ENCODE measurements at places on chromosomes 7 and 10. TPM values are rescaled to one million over a fixed set of nuclear protein-coding genes. Genes with fewer than 3 reads are reported as not detected.

Gene ARHGEF35
- total RNA-seq = 3.0 TPM

Gene FXYD4
- not detected for total RNA-seq

Gene TEX36
- total RNA-seq = not detected

Gene PRKG1
- total RNA-seq = 48.3 TPM

Gene SOSTDC1
- not detected for total RNA-seq

Gene TCF7L2
- total RNA-seq = 2.6 TPM

Gene MLXIPL
- not detected for total RNA-seq

Gene ZCWPW1
- 2.6 TPM for total RNA-seq

Gene ZNF488
- total RNA-seq = not detected

Gene ACHE
- total RNA-seq = not detected

Gene UPK3B
- 0.19 TPM for total RNA-seq

Gene TUBB8
- not detected for total RNA-seq

Gene GAD2
- total RNA-seq = not detected

Gene RRP12
- total RNA-seq = 10.1 TPM

Gene LYZL2
- not detected for total RNA-seq

Gene C10orf53
- not detected for total RNA-seq

Gene TMEM26
- total RNA-seq = 12.2 TPM

Gene NPSR1
- not detected for total RNA-seq

Gene DLG5
- total RNA-seq = 24.4 TPM

Gene MRLN
- total RNA-seq = not detected

Gene CHCHD1
- total RNA-seq = 24.0 TPM

Gene TAC1
- total RNA-seq = not detected

Gene ZNF33A
- total RNA-seq = 13.4 TPM

Gene FGFR2
- total RNA-seq = 0.06 TPM

Gene MMD2
- not detected for total RNA-seq

Gene SMKR1
- not detected for total RNA-seq

Gene CAMK2B
- 1.3 TPM for total RNA-seq

Gene ZNF804B
- not detected for total RNA-seq

Gene FAM25G
- not detected for total RNA-seq
